Pancreas (tissue), 10 donors: ENCODE measurements at places on chromosomes 12 and 14.

DNA sequence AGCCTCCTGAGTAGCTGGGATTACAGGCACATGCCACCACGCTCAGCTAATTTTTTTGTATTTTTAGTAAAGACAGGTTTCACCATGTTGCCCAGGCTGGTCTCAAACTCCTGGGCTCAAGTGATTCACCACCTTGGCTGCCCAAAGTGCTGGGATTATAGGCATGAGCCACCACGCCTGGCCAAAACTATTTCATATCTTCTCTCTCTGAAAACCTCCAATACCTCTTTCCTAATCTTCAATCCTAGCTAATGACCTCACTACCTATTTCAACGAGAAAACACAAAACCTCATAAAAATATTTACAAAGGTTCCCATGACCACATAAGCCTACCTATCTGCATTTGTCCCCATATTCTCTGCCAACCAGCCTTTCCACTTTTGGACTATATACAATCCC is 32.3 kb upstream of the ANKS1B start:
- DNase-seq = no peak

GRCh38 chr12:13211859-13212664 is 15.5 kb downstream of the EMP1 start:
- peak; percentile 52 for DNase-seq

GRCh38 chr12:20555771-20556170 is 139.4 kb upstream of the SLCO1C1 start:
- DNase-seq = no peak

DNA sequence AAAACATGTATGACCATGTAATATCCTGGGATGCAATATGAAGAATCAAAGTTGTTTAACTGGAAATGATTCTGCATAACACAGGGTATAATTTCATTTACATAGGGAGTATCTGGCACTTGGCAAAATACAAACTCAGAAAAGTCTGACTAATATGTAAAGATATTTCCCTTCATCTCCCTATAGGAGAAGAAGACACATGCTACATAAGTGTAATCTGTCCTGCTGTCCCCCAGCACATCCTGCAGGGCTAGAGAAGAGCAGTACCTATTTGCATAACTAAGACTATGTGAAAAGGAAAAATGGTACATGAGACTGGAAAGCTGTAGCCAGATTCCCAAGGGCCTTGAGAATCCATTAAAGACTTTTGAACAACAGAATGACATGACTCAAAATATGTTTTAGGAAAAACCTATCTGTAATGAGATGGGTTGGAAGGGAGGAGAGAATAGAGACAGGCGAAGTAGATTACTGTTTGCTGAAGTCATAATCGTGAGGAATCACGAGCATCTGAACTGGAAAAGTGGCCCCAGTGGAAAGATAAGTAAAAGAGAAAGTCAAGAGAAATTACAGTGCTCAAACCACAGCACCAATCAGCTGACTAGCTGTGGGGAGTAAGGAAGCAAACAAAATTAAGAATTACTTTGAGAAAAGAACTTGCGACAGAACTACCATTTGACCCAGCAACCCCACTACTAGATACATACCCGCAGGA is 155.1 kb upstream of the HMGA2 start:
- DNase-seq = no peak

DNA sequence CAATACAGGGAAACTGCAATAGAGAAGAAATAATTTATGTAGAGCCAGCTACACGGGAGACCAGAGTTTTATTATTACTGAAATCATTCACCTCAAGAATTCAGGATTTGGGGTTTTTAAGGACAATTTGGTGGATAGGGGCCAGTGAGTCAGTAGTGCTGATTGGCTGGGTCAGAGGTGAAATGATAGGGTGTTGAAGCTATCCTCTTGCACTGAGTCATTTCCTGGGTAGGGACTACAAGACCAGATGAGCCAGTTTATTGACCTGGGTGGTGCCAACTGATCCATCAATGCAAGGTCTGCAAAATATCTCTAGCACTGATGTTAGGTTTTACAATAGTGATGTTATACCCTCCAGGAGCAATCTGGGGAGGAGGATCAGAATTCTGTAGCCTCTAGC is 486.3 kb downstream of the LRIG3 start:
- no peak for DNase-seq

DNA sequence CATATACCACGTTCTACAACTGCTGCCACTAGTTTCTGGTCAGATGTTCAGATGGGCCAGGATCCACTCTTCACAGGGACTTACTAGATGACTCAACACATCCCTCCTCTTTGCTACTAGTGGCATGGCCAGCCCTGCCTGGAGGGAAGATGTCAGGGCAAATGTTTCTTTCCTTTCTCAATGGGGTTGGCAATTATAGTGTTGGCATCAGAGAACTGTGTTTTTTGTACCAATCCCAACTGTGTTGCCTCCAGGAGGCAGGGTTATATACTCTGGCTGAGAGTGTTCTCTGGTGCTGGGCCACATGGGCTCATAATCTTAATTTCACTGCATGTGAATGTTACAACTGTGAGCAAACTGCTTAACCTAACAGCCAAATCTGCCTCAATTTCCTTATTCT is 69.9 kb upstream of the AVPR1A start:
- no peak for DNase-seq

DNA sequence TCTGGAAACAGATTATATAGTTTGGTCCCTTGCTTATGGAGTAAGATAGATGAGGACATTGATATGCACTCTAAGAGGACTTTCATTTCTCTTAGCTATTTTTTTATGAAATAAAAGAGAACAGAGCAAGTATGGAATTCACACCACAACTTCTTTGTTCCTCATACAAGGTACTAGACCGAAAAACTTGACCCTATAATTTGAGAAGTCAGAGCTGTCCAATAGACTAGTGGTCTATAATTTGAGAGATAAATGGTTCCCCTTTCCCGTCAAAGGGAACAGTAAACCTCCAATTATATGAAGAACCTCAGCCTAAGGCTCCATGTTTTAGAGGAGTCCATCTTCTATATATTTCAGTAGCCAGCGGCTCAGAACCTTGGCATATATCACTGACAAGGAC is 58.5 kb upstream of the HIF1A start:
- no peak for DNase-seq

- no peak for DNase-seq
Measured at GRCh38 chr14:34732802-34733201, 18.4 kb upstream of the CFL2 start.

GRCh38 chr12:26360062-26360461 is 164.7 kb downstream of the SSPN start:
- DNase-seq = no peak

GRCh38 chr12:54153586-54153985 is 35.2 kb downstream of the SMUG1 start:
- no peak for DNase-seq

- DNase-seq = peak; percentile 84
Measured at GRCh38 chr14:102096569-102097188, 9.8 kb upstream of the HSP90AA1 start.

DNA sequence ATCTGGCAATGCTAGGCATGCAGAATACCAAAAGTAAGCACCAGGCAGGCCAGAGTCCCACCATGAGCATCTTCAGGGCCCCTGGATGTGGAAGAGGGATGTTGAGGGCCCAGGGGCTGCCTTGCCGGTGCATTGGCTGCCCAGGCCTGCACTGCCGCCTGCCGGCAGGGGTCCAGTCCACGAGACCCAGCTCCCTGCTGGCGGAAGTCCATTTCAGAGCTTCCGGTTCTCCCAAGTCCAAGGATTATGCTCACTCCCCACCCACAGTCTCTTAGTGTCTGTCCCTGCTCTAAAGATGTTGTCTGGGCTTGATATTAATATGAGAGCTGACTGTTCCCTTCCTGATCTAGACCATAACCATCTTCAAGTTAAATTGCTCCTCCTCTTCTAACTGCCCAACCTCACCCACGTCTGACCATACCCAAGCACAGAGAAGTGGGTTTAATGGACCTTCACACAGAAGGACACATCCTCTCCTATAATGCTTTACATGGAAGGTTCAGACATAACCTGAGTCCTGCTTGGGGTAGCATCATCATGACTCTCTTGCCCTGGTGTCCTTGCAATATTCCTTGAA is 117.4 kb downstream of the DAD1 start:
- peak; percentile 45 for DNase-seq
